Fibroblast of pulmonary artery (primary cell): ENCODE measurements at places on chromosomes 3 and 15.

DNA sequence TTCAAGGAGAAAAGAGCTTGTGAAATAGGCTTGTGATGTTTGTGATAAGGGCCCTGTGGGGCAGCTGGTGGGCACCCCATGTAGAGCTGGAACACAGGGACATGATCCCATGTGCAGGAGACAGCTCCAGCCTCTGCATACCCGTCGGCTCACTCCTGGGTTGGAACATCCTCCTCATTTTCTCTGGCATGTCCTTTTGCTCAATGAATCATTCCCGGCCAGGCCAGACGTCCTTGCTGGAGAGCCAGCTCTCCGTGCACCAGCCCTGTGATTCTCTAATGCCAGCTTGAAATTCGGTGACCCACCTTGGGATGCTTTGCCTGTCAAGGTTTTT, 77.3 kb downstream of the SMAD3 start:
- DNase-seq = peak; percentile 72

- peak; percentile 54 for DNase-seq
Measured at GRCh38 chr3:120487191-120487650, 36.4 kb upstream of the FSTL1 start.

- DNase-seq = no peak
Measured at GRCh38 chr3:194532591-194532990, 45.8 kb upstream of the ATP13A3 start.

DNA sequence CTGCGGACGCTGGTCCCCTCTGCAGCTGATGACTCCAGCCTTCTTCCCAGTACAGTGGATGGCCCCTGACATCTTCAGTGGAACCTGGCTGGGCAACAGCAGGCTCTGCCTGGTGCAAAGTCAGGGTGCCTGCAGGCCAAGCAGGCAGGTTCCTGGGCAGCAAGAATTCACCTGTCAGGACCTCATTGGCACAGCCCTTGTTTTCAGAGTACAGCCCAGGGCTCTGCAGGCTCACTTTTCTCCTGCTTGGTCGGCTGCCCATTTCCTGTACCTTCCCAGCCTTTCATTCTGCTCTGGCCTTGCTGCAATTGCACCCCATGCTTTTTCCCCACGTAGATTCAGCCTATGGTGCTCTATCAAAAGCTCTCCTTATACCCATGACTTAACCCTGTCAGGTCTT, 56.0 kb downstream of the LRTM1 start:
- DNase-seq = no peak

DNA sequence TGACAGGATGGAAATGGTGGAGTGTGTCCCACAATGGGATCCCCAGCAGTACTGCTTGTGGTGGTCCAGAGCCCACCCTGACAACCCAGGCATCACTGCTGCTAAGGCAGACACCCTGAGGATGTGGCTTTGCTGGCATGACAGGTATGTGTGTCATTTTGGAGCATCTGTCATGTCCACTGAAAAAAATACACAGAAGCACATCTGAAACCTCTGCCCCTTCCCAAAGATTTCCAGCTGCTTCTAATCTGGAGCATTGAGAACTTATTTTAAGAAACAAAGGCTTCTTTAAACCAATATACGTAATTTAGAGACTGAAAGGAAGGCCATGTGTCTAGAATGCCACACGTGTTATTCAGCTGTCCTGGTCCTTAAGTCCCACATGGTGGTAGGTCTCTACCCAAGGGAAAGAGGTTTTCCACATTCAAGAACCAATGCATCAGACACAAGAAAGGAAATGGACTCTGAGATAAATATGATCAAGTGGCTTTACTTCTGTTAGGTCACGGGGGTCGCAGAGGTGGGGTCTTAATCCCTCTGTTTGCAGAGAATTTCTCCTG, 88.3 kb downstream of the PDZRN3 start:
- no peak for DNase-seq

DNA sequence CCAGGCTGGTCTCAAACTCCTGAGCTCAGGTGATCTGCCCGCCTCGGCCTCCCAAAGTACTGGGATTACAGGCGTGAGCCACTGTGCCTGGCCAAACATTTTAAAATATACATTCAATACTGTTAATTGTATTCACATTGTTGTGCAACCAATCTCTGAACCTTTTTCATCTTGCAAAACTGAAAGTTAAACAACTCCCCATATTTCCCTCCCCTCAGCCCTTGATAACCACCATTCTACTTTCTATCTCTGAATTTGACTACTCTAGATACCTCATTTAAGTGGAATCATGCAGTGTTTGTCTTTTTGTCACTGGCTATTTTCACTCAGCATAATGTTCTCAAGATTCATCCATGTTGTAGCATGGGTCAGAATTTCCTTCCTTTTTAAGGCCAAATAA, 30.0 kb downstream of the HMCES start:
- DNase-seq = no peak

DNA sequence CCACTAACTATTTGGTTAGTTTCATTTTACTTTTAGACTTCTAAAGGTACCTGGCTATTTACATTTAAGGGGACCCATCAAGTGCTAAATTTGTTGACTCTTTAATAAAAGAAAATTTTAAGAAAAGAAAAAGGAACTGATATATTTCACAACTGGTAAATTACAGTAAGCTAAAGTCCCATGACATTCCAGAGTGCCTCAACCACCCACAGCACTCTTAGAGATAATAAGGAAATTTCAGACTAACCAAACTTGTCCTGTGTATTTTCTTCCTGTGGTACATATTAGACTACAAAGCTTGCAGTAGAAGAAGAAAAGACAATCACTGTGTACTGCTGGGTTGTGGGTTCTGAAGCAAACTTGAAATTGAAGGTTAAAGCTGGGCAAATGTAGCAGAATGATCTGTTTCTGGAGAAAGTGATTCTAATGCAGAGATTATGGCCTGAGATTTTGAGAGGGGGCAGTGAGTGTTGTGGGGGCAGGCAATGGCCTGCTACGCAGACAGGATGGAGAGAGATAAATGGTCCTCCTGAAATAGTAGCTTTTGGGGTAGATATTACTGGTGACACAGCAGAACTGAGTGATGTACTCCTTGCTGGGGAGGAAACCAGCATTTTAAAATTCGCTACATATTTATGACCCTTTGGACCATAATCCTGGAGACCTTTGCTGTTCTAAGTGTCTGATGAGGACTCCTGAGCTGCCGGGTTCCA, 24.5 kb upstream of the MFSD1 start:
- DNase-seq = peak; percentile 29
